ENCODE measurements at places on chromosomes 11 and 22.

DNA sequence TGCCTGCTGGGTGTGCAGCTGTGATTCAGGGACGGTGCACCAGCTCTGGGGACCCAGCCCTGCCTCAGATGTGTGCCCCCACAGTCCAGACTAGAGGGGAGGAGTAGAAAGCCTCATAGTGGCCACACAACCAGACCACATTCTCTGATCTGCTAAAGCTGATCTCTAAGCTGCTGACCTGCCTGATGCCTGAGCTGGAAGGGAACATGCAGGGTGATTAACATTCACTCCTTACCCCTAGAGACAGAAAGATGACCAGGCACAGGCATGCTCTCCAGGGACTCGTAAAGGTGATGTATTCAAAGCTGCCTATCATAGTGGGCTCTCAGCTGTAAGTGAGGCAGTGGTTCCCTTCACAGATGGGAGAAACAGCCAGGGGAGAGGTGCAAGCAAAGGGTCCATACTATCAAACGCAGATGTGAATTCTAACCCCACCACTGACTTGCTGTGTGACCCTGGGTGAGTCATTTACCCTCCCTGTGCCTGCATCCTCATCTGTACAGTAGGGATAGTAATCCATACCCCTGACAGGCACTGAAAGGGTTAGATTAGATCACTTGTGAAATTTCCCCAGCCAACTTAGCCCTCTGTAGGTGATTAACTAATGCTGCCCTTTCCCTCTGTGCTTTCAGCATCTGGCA lies 29.0 kb upstream of the LRRC32 start:
- no peak for DNase-seq

DNA sequence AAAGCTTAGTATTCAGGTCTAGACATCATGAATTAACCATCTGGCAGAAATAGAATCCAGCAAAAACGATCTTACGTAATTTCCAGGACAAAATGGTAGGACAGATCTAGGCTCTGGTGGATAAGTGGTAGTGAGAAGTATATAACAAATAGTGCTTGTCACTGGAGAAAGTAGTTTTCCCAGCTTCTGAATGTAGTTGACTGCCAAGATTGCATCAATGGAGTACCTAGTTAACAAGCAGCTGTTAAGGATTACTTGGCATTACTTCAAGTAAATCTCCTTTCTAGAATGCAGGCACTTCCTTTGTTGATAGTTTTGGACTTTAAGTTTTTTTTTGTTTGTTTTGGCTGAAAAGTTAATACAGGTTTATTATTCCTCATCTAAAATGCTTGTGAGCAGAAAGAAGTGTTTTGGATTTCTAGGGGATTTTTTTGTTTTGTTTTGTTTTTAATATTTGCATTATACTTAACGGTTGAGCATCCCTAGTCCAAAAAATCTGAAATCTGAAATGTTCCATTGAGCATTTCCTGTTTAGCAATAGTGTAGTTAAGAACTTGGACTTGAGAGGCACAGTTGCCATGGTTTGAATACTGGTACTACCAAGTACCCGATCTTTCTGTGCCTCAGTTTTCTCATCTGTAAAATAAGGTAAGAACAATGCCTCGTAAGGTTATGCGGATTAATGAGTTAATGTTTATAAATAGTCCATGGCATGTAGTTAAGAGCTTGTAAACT lies 20.3 kb downstream of the FAM118B start:
- no peak for DNase-seq

DNA sequence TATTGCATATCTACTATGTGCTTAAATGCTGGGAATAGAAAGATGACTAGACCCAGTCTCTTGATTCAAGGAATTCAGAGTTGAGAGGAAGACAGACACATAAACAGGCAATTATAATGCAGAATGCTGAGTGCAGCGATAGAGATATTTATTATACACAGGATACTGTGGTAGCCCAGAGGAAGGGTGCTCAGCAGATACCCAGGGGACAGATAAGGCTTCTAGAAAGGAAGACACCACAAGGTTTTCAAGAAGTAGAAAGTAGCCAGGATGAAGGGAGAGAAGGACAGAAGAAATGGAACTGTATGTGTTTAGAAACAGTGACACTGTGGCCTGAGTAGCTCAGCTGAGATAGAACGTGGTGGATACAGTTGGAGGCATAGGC lies 79.4 kb upstream of the NNMT start:
- DNase-seq, result no peak

DNA sequence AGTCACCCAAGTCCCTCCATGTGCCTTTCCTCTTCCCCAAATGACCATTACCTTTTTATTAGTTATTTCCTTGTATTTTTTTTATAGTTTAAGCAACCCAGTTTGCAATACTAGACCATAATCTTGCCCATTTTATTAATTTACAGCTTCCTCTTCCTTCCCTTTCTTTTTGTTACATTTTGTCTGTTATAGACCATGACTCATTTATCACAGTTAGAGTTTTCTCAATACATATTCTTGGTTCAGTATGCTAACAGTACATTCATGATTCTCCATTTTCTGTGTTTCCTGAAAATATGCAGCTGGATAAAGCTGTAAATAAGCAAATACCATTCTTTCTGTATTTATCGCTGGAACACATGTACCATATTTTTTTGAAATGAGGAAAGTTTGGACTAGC lies 376.7 kb upstream of the RAG2 start:
- no peak for DNase-seq

DNA sequence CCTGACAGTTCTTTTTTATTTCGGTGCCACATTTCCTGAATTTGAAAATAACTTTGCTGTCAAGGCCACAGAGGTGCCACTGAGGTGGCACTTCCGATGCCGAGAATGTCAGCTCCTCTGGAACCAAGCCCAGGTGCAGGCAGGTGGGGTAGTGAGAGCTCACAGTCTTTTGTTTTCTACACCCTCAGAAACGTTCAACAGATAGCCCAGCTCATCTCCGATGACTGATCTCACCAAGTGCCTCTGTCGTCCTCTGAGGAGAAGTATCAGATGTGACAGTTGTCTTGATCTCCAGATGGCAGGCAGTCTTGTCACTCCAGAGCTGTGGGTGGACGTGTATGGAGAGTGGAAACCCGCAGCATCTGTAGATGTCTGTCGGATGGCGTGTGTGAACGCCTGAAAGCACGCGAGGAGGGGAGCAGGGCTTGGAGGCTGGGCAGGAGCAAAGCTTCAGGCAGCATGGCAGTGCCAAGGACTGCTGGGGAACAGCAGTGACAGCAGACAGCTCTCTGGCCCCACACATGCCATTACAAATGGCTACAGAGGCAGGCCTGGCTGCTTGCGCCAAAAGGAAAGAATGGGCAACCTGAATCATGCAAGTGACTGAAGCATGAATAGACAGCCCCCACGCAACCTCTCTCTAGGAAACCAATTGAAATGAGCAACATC lies 877.0 kb downstream of the OPCML start:
- DNase-seq, result no peak

DNA sequence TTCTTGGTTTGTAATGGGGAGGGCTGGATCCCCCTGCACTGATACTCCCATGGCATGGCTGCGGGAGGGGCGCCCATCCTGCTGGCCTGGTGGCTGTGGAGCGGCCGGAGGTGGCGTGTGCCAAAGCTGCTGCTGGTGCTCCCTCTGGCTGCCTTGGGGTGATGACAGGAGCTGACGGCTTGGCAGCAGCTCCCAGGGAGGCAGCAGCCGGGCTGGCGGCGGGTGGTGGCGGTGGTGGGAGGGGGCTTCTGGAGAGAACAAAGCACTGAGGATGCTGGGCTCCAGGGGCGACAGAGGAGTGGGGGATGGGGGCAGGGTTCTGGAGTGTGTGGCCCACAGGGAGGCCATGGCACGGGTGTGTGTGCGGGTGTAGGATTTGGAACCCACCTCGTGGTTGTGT lies 11.4 kb upstream of the MPPED1 start:
- no peak for DNase-seq

- DNase-seq, result no peak
Measured at GRCh38 chr11:97895572-97895971, 1125.2 kb upstream of the CNTN5 start.

DNA sequence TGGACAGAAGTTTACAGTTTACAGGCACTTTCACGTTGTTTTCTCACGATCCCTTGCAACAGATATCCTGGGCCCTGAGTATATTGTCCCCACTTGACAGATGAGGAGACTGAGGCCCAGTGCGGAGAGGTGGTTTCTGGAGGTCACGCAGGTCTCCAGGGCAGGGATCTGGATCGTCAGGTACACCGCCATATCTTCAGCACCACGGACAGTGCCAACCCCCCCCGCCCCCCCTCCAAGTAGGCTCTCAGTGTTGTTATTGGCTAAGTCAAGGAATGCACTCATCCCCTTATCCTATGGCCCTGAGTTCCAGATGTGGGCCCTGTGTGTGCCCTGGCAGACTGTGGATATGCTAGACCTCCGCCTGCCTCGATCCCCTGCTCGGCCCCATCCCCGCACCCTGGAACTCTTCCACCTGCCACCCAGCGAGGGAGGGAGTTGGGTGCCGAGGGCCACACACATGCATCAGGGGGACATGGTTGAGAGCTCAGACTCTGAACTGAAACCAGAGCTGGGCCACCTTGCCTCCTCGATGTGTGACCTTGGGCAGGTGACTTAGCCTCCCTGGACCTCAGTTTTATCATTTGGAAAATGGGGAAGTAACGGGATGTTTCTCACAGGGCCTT lies 37.5 kb downstream of the MPPED1 start:
- no peak for DNase-seq

DNA sequence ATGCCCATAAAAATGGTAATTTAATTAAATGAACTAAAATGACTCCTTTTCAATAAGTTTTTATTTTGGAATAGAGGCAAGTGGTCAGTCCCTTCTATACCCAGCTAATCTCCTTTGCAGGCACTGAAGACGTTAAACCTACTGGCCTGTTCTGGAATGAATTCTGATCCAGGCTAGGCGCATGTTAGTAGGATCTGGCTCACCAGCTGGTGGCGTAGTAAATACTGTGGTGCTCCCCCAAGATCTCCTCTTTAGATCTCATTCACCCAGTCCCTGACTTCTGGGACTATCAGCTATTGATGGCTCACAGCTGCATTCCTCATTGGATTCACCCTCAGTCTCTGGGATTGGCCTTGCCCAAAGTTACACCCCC lies 173.7 kb upstream of the DDI1 start:
- no peak for DNase-seq

DNA sequence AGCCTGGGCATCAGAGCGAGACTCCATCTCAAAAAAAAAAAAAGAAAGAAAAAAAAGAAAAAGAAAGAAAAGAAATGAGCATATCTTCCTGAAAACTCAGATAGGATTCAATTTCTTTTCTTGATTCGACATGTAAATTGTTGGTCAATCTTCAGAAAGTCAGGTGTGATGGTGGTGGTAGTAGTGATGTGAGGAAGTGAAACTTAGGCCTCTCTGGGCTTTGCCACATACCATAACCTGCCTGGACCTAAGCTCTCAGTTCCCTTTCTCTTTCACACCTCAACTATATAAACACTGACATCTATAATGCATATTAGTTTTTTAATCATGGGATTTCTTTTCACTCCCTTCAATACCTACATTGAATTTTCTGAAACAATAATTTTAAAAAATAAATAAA lies 98.0 kb upstream of the TBCEL start:
- no peak for DNase-seq

DNA sequence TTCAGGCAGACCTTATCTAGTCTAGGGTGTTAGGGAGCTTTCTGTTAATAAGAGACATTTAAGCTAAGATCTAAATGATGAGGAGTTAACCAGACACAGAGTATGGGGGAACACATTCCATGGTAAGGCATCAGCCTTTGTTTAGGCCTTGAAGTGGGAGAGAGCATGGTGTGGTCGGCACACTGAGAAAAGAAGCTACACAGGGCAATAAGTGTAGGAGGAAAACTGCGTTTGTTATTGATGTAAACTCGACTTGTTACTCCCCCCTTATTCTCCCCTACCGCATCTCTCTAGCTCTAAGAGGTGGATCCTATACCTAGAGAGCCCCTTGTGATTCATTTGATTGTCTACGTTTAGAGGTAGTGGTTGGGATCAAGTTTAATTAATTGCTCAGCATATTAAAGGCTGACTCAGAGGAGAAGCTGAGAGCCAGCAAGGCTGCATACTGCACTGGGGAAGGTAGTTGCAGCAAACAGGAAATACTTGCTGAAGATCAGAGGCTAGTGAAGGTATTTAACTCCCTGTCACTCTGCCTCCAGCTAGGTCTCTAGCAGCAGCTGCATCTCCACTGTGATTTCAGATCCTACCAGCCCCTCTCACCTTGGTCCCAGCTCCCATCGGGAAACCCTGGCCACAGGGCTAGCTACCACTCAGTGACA lies 86.8 kb upstream of the TEAD1 start:
- no peak for DNase-seq

- no peak for DNase-seq
Measured at GRCh38 chr11:86515297-86516094, 140.8 kb downstream of the CCDC81 start.

- no peak for DNase-seq
Measured at GRCh38 chr11:112178428-112178827, 3.1 kb downstream of the BCO2 start.

GRCh38 chr11:62737196-62737595 lies 8.9 kb downstream of the TTC9C start:
- DNase-seq, result no peak

- DNase-seq, result no peak
Measured at GRCh38 chr11:94734563-94735275, 33.4 kb upstream of the AMOTL1 start.

DNA sequence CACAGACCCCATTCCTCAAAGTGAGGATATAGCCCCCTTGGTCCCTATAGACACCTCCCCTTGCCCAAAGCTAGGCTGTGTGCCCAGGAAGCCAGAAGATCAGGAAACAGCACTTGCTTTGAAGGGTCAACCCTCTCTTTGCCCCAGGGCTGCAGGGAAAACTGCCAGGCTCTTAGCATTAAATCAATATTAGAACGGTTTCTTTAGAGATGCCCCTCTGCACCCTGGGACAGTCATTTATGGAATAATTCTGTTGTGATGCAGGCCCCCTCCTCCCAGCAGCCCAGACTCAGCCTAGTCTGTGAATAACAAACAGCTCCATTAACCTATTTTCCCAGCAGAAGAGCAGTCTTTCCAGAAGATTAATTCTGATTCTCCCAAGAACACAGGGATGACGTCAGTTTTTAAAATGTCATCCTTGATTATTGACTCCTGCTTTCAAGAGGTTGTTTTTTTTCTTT lies 11.6 kb upstream of the CAPN5 start:
- no peak for DNase-seq

GRCh38 chr22:44664149-44664548 lies 37.9 kb upstream of the PRR5 start:
- DNase-seq, result no peak
